8988T (cell line): ENCODE measurements at places on chromosomes 3 and 15.

DNA sequence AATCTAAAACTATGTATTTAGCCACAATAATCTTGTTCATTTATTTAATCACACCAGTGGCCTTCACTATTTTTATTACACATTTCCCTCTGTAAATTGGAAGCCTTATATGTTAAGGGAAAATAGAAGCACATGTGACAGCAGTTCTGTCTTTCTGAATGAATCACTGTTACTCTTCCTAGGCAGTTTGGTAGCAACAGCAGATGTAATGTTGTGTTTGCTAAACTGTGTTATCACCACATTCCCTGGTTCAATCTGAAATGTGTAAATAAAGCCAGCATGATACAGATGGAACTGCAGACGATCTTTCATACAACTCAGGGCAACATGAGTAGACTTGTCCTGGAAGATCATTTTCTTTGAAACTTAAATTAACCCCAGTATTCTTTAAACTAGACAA, 220.1 kb downstream of the MCTP2 start:
- DNase-seq = no peak

DNA sequence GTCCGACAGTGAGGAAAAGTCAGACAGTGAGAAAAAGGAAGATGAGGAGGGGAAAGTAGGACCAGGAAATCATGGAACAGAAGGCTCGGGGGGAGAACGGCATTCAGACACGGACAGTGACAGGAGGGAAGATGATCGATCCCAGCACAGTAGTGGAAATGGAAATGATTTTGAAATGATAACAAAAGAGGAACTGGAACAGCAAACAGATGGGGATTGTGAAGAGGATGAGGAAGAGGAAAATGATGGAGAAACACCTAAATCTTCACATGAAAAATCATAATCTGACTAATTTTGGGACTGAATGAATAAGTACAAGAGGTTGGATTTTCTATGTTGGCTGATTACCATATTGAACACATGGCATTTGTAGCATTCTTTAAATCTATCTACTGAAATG, 26.2 kb downstream of the SEC62 start:
- no peak for DNase-seq

DNA sequence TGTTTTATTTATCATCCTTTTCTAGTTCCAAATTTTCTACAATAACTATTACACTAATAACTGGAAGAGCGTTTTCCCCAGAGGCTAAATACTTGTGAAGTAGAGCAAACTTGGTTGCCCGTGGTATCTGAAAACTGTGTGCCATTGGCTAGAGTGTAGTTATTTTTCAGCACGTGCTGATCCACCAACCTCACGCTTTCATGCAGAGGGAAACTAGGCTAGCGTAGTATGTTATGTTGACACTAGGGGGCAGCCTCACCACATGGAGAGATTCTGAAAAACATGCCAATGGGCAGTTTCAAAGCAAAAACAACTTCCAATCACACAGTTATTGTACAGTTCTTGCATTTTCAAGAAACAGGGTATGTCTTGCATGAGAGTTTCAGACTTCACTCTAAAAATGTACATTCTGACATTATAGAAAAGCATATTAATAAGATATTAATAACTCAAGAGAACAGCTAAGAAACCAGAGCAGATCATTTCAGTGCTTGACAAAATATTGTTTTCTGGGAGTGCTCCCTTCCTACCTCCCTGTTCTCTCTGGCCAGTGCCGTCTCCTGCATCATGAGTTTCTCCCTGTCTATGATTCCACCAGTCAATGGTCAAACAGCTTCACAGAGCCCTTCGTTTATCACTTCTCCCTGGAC, 39.7 kb downstream of the SPATA12 start:
- no peak for DNase-seq

DNA sequence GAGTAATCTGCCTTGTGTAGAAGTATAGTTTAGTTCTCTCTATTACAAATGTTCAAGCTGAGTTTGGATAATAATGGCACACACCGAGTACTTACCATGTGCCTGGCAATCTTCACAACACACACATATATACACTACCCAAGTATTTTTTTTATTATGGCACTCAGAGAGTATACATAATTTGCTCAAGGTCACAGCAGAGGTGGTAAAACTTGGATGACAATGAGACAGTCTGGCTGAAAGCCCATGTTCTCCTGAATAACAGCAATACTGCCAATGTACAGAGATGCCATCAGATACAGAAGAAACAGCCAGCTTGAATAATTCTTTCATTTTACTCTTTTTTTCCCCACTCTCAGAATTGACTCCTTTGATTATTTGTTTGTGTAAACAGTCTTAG, 460.0 kb downstream of the CNTN6 start:
- no peak for DNase-seq

GRCh38 chr15:84840741-84841429, 23.7 kb downstream of the ALPK3 start:
- no peak for DNase-seq

DNA sequence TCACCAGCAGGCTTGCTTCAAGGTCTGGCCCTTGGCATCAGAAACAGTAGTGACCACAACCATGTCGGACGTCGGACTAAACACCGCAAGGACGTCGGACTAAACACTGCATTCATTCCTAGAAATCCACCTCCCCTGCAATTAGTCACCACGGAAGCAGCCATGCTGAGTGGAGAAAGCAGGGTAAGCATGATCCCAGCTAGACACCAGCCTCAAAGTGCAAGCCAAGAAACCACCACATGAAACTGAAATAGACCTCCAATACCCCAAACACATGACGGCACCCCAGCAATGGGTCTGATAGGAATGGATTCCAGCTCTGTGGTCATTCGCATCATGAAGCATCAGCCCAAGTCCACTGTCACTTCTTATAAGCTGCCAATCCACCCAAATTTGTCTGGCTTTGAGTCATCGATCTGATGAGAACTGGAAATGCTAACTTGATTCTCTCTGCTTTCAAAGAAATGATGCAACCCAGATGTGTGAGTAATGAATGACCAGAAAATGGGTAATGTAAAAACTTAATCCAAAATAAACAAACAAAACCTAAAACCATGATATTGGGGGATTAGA, 348.3 kb upstream of the TMCO5A start:
- DNase-seq = no peak

DNA sequence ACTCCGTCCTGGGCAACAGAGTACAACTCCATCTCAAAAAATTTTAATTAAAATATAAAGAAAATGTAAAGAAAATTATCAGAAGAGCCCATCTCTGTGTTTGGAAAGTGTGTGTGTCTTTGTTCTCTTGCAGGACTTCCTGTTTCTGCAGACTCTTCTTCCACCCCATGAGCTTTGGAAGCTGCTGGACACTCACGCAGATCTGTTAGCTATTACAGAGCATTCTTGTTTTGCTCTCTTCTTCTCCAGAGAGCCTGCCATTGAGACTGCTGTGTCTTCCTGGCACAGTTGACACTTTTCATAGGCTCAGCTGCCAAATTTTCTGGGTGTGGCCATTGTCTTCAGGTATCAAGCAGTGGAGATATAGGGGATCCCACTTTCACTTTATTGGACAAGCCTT, 6.0 kb upstream of the CCR8 start:
- DNase-seq = no peak

DNA sequence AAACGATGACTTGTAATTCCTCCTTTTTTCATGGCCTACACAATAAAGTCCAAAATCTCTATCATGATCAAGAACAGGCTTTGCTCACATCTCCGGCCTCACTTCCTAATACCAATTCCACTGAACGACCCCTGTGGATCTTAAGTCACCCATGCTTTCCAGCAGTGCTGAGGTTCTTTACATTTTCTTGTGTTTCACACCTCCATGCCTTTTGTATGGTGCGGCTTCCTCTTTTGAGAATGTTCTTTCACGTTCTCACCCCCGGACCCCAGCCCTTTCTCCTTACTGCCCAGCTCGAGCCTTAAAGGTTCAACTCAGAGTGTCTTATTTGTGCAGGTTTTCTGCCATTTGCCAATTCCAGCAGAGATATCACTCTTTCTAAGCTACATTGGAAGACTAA, 70.1 kb downstream of the CSNK1G1 start:
- no peak for DNase-seq

DNA sequence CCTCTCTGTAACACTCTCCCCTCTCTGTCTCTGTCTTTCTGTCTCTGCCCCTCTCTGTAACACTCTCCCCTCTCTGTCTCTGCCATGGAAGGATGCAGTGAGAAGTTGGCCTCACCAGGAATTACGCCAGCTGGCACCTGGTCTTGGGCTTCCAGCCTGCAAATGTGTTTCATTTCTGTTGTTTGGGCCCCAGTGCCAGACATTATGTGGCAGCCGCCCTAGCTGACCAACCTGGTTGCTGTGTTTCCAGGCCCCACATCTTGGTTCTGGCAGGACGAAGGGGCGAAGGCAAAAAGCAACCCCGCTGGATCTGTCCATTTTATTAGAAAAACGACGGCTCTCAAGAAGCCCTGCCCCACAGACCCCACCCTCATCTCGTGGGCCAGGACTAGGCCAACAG, 5.2 kb upstream of the ZXDC start:
- no peak for DNase-seq

GRCh38 chr15:96042734-96043224, 287.7 kb upstream of the NR2F2 start:
- DNase-seq = no peak

GRCh38 chr15:91537856-91538255, 315.7 kb upstream of the SLCO3A1 start:
- DNase-seq = no peak

GRCh38 chr3:183944775-183945174, 60.1 kb upstream of the PARL start:
- no peak for DNase-seq

DNA sequence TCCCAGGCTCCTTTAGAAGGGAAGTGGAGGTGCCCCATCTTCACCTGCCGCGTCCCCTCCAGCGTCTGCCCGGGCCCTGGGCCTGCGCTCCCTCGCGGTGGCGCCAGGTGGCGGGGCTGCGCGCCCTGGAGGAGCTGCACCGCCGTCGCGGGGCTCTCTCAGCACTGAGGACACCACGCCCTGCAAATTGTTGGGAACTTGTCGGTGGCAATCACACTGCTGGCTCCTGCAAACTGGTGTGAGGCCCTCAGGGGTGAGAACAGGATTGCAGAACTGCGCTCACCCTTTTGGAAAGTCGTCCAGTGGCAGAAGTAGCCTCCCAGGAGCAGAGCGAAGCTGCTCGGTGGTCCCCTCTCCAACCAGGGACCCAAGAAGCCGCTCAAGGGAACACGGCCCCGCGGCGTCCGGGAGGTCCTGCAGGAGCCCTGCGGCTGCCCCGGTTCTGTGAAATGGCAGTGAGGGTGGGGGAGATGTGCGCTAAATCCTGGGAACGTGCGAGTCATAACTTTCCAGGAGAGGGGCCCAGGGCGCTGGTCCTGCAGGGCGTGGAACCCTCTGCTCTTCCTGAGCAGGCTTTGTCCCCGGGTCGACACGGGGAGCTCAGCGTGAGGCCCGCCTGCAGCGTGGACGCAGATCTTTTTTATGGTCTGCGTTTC, 995 bp upstream of the LRRK1 start:
- DNase-seq = peak; percentile 83

GRCh38 chr3:198051836-198052235, 91.8 kb downstream of the LMLN start:
- no peak for DNase-seq

- peak; percentile 61 for DNase-seq
These were observed at the start of gene MYD88 for GRCh38 chr3:38138349-38139190. MYD88 (plus strand) TSS chr3:38138661; CDS start chr3:38138701, 40 bp downstream.

DNA sequence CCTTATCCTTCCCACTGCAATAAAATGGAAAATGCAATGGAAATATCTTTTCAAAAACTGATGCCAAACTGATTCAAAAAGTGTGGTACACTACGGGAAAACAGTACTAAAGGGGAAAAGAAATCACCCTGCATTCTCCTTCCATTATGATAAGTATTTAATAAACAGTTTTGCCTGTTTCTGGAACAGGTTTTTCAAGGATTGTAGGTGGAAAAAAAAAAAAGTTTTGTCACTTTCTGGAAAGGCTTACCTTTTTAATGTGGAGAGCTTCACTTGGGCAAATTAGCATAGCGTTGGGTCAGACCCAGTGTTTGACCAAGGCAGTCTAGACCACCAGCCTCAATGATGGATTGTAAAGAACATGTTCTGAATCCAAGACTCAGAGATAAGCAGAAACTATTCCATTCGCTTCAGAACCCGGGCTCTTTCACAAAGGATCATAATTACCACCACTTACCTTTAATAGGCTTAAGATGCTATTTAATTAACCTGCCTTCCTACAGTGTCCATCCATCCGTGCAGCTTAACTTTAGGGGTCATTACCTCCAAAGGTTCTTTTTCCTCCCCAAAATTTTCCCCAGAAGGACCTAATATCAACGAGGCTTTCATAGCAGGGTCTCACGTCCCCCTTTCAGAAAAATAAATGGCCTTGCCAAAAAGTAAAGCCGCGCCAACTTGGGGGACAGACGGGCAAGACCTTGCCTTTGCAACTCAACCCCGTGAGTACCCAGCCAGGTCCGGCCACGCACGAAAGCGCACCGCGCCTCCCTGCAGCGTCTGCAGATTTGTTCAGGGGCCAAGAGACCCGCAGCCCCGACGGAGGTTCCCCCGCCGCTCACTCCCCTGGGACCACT, 1.0 kb downstream of the DCBLD2 start:
- DNase-seq = no peak
